ENCODE measurements at places on chromosomes 2 and 18.

DNA sequence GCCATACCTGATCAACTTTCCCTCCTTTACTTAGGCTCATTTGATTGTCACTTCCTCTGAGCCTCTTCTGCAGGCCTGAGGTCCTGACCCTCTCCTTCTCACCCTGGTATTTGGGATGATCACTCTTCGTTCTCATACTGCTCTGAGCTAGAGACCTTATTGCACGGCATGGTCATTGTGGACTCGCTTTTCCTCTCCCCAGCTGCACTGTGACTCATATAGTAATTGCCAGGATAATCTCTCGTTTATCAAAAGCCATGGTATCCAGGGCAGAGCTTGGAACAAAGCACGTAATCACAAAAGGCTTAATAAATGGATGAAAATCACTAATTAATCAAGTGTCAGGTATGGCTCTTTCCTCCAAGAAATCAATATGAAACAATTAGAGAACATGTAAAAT is 40.9 kb upstream of the TRIB2 start:
- DNase-seq = no peak

- DNase-seq = no peak
These were observed 59.7 kb downstream of the POLE4 start for GRCh38 chr2:75018162-75018561.

- no peak for DNase-seq
These were observed 42.0 kb upstream of the GPD2 start for GRCh38 chr2:156394033-156394741.

DNA sequence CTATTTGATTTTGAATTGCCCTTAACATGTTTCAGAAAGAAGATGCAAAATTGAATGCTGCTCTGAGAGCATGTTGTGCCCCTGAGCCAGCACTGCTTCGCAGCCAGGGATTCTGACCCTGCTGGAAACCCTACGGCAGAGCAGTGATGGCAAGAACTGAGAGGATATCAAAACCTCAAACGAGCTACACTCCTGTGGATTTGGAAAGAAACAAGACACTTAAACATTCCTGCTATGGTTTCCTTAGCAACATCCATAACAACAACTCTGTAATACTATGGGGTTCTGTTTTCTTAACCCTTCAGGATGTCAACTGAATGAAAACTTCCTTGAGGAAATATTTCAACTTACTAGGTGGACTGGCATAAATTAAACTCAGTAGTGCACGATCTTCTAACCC is 649.1 kb downstream of the NYAP2 start:
- DNase-seq = no peak

- no peak for DNase-seq
These were observed 187.9 kb downstream of the TCF4 start for GRCh38 chr18:55400081-55400480.

- DNase-seq = no peak
These were observed 265.9 kb downstream of the NUP35 start for GRCh38 chr2:183390109-183390508.

DNA sequence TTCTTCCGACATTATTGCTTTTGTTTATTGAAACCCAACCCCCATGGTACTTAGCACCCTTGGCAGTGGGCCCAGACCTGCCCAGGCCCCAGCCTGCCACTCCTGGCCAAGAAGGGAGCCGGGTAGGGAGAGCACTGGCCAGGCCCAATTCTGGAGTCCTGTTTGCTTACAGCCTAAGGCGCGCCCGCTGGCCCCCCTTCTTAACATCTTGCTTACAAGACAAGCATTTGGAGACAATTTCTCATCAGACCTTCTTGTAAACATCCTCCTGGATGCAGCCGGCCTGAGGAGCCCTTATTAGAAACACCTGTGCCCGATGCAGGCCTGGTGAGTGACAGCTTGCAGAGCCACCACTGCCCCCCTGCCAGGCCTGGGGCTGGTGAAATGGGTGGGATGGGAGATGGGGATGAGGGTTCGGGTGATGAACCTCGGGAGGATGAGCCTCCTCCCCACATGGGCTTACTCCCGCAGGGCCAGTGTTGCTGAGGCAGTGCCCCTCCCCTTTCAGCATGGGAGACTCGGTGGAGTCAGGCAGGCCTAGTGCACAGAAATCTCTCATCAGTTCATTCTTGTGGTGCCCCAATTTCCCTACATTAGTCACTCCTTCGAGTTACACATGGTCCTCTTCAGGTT is 217.5 kb downstream of the CYP26B1 start:
- no peak for DNase-seq

GRCh38 chr2:134973241-134974138 is 54.9 kb downstream of the CCNT2 start:
- no peak for DNase-seq

DNA sequence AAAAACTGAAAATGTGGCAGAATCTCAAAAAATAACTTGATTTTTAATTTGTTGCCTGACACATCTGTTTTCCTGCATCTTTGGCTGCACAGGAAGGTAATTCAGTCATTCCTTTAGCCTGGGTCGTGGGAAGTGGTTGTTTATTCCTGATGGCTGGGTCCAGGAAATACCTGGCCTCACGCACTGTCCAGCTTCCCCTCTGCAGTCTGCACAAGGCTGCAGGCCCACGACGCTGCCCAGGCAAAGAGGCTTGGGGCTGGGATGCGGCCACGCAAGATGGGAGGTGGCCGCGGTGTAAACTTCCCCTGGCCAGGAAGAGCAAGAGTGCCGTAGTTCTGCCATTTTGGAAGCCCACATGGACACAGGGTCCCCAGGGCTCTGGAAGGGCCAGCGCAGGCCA is 28.2 kb downstream of the TSHZ1 start:
- no peak for DNase-seq

- no peak for DNase-seq
These were observed 698.1 kb upstream of the NXPH2 start for GRCh38 chr2:139478165-139478914.

DNA sequence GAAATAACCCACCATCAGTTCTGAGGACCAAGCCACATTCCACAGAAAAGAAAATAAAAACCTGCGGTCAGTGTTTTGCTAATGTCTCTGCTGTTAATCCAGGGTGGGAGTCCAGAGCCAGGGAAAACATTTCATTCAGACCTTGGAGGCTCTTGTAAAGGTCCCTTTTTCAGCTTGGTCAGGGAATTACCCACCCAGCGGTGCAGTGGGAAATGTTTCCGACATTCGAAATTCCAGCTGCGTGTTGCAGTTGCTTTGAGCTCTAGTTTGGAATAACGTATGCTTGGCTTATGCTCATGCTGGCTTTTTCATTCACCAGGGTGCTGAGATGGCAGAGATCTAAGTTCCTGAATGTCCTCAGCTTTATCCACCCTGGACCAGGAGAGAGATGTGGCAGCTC is 219.1 kb downstream of the TRIB2 start:
- DNase-seq = no peak

- no peak for DNase-seq
These were observed 108.7 kb downstream of the FEZ2 start for GRCh38 chr2:36489281-36489680.

DNA sequence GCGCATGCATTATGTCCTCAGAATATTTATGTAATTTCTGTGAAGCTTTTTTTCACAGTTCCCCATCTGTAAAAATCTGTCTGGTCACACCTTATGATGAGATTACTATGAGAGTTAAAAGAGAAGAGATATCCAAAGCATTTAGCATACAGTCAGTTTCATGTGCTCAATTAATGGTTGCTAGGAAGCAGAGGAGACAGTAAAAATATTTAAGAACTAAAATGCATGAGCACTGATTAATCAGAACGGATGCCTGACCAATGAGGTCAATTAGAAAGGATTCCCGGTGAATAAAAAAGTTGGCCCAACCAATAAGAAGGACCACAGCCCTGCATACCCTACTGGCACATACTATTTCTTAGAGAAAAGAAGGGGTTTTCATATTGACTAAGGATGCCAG is 12.0 kb upstream of the CRIM1 start:
- DNase-seq = no peak

DNA sequence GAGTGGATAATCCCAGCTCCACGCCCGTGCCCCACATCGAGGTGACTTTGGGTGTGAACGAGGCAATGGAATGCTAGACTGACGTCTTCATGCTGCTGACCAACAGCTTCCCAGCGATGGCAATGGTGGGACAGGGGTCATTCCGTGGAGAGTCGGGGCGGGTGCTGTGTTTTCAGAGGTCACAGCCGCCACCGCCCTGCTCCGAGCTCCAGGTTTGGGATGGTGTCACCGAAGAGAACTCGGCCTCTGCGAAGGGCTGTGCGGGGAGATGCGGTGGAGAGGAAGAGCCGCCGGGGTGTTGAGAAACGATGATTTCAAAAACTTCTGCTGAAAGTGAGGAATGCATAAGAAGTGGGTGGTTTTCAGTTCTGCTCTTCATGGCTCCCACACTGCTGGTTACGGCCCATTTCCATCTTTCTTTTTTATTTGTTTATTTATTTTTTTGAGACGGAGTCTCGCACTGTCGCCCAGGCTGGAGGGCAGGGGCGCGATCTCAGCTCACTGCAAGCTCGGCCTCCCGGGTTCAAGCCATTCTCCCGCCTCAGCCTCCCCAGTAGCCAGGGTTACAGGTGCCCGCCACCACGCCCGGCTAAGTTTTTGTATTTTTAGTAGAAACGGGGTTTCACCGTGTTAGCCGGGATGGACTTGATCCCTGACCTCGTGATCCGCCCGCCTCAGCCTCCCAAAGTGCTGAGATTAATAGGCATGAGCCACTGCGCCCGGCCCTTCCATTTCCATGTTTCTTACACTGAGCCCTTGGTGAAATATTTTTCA is 142.6 kb downstream of the RTP5 start:
- no peak for DNase-seq

DNA sequence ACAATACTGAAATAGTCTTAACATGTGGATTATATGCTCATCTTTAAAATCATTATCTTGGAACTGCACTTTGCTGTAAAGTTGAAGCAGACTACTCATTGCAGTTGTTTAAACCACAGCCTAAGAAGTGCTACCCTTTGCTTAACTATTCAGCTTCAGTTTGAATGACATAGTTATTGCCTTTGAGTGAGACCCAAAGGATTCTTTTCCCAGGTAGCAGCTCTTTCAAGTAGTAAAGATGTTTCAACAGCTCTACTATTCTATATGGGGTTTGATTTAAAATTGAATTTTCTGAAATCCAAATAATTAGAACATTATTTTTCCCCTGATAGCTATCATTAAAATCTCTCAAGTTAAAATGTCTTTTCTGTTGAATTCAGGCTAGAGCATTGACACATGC is 1.1 kb downstream of the SCG2 start:
- DNase-seq = no peak

- DNase-seq = no peak
These were observed 28.9 kb upstream of the LPIN2 start for GRCh38 chr18:3041843-3042242.

- DNase-seq = no peak
These were observed 1.5 kb downstream of the SPOPL start for GRCh38 chr2:138503087-138503442.

DNA sequence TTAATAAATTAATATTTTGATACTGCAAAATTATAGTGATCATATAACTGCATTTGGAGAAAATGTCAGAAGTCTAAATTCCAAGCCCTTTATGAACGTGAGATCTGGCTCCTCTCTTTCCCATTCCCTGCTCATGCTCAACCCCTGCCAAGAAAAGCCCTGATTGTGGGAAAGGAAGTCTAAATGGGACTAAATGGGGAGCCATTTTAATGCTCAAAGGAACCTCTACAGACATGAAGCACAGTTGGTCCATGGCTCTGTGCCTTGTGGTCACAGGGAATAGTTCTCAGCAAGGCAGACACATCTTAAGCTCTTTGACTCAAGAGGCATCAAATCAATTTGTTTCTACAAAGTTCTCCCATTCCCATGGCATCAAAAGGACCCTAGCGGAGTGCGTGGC is 29.3 kb upstream of the INSIG2 start:
- DNase-seq = no peak

DNA sequence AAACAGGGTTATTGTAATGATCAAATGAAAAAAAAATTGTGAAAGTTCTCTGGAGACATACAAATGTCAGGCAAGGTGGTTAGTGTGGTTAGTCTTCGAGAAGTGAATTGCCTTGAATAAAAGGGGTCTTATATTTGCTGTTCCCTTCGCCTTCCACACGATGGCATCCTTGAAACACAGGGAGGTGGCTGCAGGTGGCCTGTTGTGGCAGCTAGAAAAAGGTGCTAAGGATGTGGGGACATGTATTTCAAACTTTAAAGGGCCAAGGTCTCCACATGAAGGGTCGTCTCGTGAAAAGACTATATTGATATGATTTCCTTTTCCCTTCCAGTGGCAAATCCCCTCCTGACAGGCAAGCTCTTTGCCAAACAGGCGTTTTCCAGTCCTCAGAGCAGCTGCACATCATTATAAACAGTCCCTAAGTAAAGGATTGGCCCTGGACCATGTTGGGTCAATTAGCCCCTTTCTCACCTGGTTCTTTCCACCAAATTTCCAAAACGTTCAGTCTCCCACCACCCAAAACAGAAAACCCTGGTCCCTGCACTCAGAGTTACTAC is 68.5 kb downstream of the COPS8 start:
- DNase-seq = no peak

DNA sequence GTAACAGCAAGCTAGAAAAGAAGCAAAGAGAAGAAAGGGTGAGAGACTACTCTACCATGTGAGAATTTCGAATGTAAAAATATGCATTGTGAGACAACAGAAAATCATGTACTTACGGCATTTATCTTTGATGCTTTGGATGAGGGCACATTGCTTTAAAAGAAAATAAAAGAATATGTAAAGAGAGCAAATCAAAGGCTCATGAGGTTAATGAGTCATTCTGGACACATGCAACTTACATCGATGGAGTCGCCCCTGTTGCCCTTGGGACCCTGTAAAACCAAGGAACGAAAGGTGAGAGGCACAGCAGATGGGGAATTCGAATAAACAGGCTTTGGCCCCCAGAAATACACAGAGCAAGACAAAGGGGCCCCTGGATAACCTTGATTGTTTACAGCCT is 69.0 kb downstream of the COL6A3 start:
- no peak for DNase-seq

DNA sequence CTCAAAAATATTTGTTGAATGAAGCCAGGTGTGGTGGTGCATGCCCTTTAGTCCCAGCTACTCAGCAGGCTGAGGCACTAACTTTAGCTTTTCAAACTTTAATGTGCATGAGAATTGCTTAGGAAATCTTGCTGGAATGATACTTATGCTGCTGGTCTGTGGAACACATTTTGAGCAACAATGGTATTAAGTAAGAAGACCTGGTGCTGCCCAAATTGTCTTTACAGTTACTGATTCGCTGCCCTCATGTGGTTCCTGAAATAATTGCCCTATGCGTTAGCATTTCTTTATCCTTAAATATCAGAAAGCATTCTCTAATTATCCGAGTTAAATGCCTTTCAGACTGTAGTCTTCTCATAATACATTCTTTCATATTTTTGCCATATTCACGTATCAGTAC is 76.0 kb upstream of the SESTD1 start:
- no peak for DNase-seq

All from stimulated activated CD4-positive, alpha-beta T cell treated with anti-CD3 and anti-CD28 coated beads, Interleukin-15, amount 100 ng/mL, for 1 hour (primary cell).